ENCODE measurements at places on chromosomes 1 and 21. TPM values are rescaled to one million over a fixed set of nuclear protein-coding genes. Genes with fewer than 3 reads are reported as not detected.

SERINC2 gene
- not detected for total RNA-seq

PLPPR4 gene
- total RNA-seq, result not detected

TGFBR3 gene
- total RNA-seq, result 3.7 TPM

GRCh38 chr1:181221078-181221477 is 132.6 kb downstream of the IER5 start:
- H3K36me3 ChIP-seq, result no peaks in the 10 kb centered on the region
- no peak overlapping the region for H3K4me3 ChIP-seq
- H3K27ac ChIP-seq, result no peak overlapping the region
- H3K4me1 ChIP-seq, result no peaks in the 10 kb centered on the region

- H3K36me3 ChIP-seq, result no peaks in the 10 kb centered on the region
- no peak overlapping the region for H3K4me3 ChIP-seq
- H3K27ac ChIP-seq, result no peak overlapping the region
Observed at GRCh38 chr1:51636764-51637522, 20.1 kb downstream of the OSBPL9 start.

GRCh38 chr1:55287723-55288122 is 72.6 kb upstream of the USP24 start:
- no peaks in the 10 kb centered on the region for H3K36me3 ChIP-seq
- H3K27ac ChIP-seq, result no peak overlapping the region
- no peak for DNase-seq
- peaks cover 2% of the 10 kb centered on the region for H3K27me3 ChIP-seq

- peaks cover 52% of the 10 kb centered on the region for H3K36me3 ChIP-seq
- H3K27me3 ChIP-seq, result peaks cover under 1% of the 10 kb centered on the region
Observed at GRCh38 chr1:154182344-154183045, 9.4 kb downstream of the TPM3 start.

CASP9 gene
- 10.7 TPM for total RNA-seq

- H3K4me1 ChIP-seq, result no peaks in the 10 kb centered on the region
- H3K36me3 ChIP-seq, result no peaks in the 10 kb centered on the region
- DNase-seq, result no peak
Observed at GRCh38 chr1:232620356-232620969, 9.5 kb downstream of the SIPA1L2 start.

- peak overlapping the region; percentile 10 for H3K27ac ChIP-seq
- H3K27me3 ChIP-seq, result peaks cover 3% of the 10 kb centered on the region
- no peak overlapping the region for H3K4me3 ChIP-seq
Observed at GRCh38 chr21:42592156-42592820, 61.1 kb upstream of the PDE9A start.

DTL gene
- 74.1 TPM for total RNA-seq

GRCh38 chr1:206715120-206715519 is 30.4 kb downstream of the MAPKAPK2 start:
- no peaks in the 10 kb centered on the region for H3K27me3 ChIP-seq
- H3K36me3 ChIP-seq, result peaks cover 2% of the 10 kb centered on the region
- no peak overlapping the region for H3K4me3 ChIP-seq
- H3K4me1 ChIP-seq, result peaks cover 77% of the 10 kb centered on the region

GRCh38 chr1:180524915-180525714 is 22.7 kb upstream of the ACBD6 start:
- no peaks in the 10 kb centered on the region for H3K36me3 ChIP-seq
- H3K4me1 ChIP-seq, result peaks cover 2% of the 10 kb centered on the region
- no peak overlapping the region for H3K4me3 ChIP-seq
- no peak for DNase-seq
- peaks cover 2% of the 10 kb centered on the region for H3K27me3 ChIP-seq
- no peak overlapping the region for H3K27ac ChIP-seq

CNKSR1 gene
- total RNA-seq, result 1.4 TPM
